ENCODE measurements at places on chromosomes 3 and 15.

DNA sequence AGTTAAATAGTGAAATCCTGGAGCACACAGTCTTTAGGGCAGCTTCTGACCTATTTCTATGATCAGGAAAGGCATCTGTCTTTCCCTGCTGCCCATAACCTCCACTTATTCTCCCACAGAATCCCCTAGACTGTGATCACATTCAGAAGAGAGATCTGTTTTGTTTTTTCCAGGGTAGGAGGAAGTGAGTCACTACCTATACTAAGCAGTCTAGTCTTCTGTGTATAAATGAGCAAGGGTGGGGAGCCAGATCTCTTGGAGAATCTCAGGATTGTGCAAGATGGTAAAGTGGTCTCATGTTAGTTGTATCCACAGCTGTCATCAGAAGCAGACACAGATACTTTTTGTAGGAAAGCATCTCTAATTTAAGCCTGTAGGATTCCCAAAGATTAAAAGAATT is 11.8 kb upstream of the FBXO22 start:
- no peak for DNase-seq

- no peak for DNase-seq
These were observed 219.8 kb downstream of the UNC13C start for GRCh38 chr15:54197995-54198394.

- no peak for DNase-seq
These were observed 27.6 kb downstream of the LRIG1 start for GRCh38 chr3:66473181-66473580.

DNA sequence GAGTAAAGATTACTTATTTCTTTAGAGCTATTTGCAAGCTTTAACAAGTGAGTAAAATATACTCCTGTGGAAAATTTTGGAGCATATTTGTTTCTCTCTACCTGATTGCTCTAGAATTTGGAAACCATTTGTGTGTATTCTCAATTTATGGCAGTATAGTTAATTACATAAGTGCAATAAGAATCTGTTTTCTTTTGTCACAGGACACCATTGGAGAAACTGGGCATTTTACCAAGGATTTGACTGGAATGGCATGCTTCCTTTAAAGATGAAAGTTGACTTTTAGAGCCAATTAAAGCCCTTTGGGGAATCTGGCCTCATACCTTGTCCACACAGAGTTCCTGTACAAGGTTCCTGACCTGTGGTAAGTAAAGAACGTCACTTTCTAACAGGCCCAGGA is 38.4 kb downstream of the PAQR5 start:
- DNase-seq = no peak

- DNase-seq = no peak
These were observed 6.8 kb upstream of the SNRK start for GRCh38 chr3:43279532-43279931.

DNA sequence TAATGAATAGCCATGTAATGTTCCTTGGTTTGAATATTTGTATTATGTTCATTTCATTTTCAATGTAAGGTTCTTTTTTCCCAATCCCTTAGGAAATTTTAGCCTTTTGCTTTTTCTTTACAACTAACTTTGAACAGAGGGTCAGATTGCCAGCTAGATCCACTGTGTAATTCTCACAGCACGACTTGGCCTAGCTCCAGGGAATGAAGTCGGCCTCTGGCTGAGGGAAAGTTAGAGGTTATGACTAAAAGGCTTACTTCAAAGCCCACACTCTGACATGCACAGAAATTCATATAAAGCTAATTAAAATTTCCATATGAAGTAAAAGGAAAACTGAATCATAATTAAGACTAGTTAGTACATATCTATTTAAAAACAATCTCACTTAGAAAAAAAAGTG is 38.7 kb downstream of the ROBO1 start:
- DNase-seq = no peak

DNA sequence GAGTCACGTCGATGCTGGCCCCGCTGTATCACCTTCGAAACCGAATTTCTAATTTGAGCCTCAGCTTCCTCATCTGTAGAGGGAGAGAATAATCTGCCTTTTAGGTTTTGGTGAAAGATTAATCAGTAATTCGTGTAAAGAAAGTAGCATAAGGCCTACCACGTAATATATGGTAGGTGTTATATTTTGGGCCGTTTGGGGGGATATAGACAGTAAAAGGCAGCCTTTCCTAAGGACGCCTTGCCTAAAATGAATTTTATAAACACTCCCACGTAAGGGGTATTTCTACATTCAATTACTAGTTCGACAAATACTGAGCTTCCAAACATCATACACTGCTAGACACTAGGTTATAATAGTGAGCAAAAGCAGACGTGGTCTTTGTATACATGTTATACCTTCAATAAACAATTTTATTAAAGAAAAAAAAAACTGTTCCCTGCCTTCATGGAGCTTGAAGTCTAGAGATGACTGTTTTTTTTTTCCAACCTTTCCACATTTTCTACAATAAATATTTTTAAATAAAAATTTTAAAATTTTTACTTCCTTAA is 737 bp downstream of the JAGN1 start:
- DNase-seq = no peak

DNA sequence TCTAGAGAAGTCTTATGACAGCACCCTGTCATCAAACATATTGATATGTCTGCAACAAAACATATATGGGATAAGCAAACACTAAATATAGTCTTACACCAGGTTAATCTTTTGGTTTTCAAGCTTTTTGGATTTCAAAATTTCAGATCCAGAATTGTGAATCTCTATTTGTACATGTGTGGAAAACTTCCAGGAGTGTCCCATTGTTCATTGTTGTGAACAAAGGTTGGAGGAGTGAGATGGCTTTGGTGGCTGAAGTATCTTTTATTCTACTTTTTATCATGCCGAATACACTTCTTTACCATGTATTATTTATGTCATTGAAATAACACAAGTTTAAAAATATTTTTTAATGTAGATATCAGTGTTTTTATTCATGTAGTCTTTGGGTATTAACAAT is 5.9 kb upstream of the FHIT start:
- no peak for DNase-seq

All from cortex of kidney (tissue), 1 donor.